ENCODE measurements at places on chromosomes 4 and X. TPM values are rescaled to one million over a fixed set of nuclear protein-coding genes. Genes with fewer than 3 reads are reported as not detected.

GRCh38 chr4:182698212-182698611 is 219.0 kb downstream of the DCTD start:
- DNase-seq = no peak

- no peak for DNase-seq
These were observed 213.4 kb downstream of the MAML3 start for GRCh38 chr4:139940600-139940999.

DNA sequence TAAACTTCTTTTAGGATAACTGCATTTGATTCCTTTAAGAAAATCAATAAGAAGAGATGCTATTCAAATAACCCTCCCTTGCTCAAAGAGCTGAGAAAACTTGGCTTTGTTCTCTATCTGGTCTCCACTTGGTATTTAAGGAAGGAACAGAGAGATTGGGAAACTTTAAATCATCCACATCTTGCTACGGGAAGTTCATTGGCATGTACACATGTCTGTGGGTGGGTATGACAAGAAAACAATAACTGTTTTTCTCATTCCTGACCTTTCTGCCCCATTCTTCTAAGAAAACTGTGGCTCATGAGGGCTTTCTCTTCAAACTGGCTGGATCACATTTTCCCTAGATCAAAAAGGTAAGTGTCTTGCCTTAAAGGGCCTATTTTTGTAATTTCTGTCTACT is 6.0 kb downstream of the SEL1L3 start:
- DNase-seq = no peak

DNA sequence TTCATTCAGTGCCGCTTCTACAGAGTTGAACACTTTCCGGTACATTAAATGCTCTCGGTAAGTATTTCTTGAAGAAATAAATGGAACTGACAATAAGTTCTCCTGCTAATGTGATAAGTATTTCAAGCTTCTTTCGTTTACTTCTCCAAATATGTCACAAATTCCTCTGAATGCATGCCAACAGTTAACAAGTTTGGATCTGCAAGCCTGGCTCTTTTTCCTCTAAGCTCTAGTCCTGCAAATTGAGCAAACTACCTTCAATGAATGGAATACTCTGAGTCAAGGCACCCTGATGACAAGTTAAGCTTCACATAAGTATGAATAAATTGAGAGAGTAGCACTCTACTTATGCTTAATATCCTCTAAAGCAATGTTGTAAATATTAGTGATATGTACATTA is 403.6 kb downstream of the PDGFC start:
- no peak for DNase-seq

- DNase-seq = no peak
These were observed 61.7 kb downstream of the GPR82 start for GRCh38 chrX:41785685-41786084.

DNA sequence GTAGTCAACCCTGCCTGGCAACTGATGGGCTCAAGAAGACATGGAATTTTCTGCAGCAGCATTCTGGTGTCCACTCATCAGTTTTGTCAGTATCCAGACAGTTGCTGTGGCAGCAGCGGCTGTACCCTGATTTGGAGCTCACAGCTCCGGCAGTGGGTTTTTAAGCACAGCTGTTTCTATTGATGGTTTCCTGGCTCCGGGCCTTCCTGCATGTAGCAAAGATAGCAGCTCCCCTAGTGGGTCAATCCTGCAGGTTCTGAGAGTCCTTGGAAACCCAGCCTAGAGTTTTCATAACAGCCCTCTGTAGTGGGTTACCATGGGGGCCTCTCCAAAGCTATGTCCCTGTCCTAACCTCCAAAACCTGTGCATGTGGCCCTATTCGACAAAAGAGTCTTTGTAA is 84.0 kb upstream of the ATP6AP2 start:
- no peak for DNase-seq

DNA sequence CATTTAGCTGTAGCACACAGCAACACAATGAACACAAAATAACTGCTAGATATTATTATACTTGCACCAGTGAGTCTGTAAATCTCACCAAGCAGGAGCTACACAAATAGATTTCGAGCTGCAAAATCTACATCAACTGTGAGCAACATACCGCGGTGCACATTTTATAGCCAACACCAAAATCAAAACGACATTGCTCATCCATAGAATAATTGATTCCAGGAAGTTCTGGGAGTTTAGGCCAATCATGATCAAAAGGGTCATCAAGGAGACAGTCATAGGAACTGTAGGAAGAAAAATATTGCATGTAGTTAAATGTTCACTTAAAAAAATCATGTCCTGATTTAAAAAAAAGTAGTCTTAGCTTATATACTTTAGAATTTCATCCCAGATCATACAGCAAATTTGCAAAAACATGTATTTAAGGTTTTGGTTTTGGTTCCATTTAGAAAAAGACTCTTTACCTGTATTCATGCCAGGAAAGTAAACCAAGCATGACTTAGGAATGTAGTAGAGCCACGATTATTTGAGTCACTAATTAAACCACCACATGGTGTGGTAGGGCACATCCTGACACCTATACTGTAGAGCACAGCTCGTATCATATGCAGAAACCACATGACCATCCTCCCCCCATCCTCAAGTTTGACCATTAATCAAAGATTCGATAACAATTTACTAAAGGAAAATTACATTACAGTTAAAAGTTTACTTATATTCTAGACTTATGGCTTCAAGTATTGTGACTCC is 250.4 kb downstream of the ADAMTS3 start:
- no peak for DNase-seq

- DNase-seq = no peak
These were observed 3.3 kb upstream of the FAM9C start for GRCh38 chrX:13047759-13048158.

- no peak for DNase-seq
These were observed 100.8 kb downstream of the SHROOM3 start for GRCh38 chr4:76535603-76536372.

DNA sequence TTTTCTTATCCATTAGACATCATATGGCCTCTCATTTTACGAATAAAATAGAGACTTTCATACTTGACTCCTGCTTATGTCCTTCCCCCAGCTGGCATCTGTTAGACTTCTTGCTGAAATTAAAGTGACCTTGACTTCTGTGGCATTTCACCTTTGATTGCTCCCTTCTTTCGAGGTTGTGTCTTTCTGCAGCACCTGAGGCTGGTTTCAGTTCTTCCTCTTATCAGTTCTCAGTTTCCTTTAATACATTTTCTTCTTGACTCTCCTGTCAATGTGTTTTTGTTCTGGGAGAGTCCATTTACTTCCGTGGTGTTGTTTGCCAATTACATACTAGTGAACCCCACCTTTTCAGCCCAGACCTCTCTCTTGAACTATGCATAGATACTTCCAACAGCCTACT is 81.6 kb downstream of the RBPJ start:
- no peak for DNase-seq

- no peak for DNase-seq
These were observed 56.1 kb downstream of the INTS12 start for GRCh38 chr4:105652286-105652888.

DNA sequence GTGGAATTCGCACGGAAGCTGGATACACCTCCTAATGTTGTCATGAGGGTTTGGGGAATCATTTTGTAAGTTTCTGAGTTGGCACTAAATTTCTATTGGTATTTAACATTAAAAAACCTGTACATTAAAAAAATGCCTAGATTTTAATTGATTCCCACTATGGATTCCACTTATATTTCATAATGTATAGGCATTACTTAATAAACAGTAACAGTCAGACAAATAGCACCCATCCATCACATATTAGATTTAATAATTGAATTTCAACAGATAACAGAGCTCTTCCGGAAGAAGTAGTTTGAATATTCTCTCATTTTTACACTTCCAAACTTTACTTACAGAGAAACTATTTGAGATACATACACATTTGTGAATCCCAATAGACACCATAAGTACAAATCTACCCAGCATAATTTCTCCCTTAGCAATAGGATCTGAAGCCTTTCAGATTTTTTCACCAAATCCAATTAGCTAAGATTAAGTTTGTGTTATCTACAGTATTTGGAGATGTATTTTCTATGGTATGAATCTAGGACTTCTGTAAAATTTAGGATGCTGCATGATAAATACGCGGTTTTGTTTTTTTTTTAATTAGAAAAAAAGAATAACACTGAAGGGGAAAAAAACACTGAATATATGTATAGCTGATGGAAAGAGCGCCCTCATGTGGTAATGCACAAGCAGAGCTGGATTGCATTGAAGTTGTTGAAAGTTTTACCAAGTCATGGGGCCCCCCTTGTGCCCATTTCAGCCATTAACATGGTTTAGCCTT is 12.2 kb upstream of the ODAM start:
- DNase-seq = no peak

GRCh38 chrX:47662144-47662657 is 3.2 kb upstream of the UXT start:
- no peak for DNase-seq

- DNase-seq = no peak
These were observed 25.7 kb downstream of the GAB3 start for GRCh38 chrX:154724993-154725756.

DNA sequence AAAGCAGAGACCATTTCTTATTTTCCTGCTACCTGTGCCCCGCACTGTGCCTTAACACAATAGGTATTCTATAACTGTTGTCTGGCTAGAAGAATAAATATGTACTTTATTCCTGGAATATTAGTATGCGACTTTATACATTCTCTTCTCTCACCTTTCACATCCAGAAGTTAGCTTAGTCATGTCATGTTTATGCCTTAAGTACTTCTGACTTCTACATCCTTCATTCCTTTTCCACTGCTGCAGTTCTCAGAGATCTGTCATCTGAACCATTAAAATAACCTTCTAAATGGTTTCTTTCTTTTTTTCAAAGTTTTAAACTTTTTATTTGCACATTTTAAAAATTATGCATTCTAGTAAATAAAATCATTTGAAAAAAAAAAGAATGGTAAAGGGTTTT is 34.4 kb downstream of the KIF4A start:
- no peak for DNase-seq

- no peak for DNase-seq
These were observed 221.4 kb downstream of the TACR3 start for GRCh38 chr4:103498161-103499070.

DNA sequence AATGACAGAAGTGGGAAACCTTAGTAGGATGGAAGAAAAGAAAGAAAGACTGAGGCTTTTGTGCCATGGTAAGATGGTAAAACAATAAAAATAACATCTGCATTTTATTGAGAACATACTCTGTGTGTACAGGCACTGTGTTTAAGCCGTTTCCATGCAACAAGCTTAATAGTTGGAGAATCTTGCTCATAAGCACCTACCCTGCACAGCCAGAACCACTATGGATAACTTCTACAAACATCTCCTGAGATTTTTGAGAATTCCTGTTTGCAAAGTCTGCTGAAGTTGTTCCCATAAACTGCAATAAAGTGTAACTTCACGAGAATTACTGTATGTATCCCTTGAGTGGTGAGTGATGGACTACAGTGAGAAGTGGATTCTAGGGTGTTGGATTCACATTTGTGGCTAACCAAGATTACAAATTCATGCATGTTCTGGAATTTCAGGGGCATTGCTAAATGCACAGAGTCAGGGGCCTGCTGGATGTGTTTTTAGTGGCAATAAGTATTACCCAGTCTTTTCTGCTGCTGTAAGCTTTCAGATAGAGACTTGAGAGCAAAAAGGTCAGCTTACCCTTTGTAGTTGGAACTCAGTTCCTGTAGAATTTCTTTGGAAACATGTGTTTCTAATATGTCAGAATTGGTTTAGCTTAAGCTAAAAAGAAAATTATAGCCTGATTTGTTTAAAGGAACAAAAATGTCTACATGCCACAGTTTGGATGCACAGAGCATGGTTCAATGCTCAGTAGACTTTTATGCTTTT is 132.5 kb downstream of the AFF1 start:
- no peak for DNase-seq

DNA sequence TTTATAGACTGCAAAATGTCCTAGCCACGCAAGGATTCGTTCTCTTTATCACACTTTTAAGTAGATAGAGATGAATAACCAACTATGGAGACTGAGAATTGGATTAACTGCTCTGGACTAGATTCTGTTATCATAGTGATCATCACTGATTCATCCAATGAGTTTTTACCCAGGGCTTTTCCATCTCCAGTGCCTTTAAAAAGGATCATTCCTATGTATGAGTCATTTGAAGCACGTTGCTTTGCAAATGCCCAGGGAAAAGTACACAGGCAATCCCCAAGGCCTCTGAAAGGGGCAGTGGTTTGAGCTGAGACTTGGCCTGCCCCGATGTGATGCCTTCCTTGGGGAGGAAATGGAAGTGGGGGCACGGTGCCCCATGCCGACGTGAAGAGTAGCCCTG is 122.7 kb upstream of the PSAPL1 start:
- peak; percentile 47 for DNase-seq

PDCL2 gene
- total RNA-seq = not detected

PABPC5 gene
- total RNA-seq = 3.5 TPM

RHOH gene
- 4.2 TPM for total RNA-seq

CPLX1 gene
- total RNA-seq = 2.5 TPM

TCEAL6 gene
- not detected for total RNA-seq

NAP1L2 gene
- 3.0 TPM for total RNA-seq

DNAAF6 gene
- not detected for total RNA-seq

NXT2 gene
- total RNA-seq = 6.0 TPM

YY2 gene
- total RNA-seq = 2.5 TPM

LANCL3 gene
- total RNA-seq = 0.38 TPM

AGA gene
- 15.0 TPM for total RNA-seq

ARR3 gene
- total RNA-seq = not detected
